CD4-positive, alpha-beta T cell treated with Interleukin-4 for 4 hours (primary cell): ENCODE measurements at places on chromosomes 2 and 18.

DNA sequence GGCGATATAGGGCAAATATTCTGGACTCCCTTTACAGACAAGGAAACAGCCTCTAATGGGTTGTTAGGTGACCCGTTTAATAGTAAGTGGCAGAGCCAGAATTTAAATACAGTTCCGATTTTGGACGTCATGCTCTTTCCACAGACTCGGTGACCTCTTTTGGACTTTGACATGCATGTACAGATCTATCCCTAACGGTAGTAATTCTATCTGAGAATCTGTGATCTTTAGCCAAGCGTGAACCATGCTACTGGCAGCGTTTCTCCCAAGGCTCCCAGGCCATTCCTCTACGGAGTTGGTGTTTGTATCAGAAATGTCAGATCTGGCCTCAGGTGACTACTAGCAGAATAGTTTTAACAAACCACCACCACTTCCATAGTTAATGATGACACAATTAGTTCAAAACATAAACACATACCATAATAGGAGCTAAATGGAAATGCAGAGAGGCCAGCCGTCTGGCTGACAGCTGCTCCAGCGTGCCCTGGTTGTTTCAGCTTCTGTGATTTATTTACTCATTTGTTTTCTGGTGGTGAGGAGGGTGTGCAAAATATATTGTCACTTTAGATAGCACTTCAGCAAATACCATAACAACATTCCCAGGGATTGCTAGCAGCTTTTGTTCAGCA is 304.6 kb upstream of the LYPD1 start:
- DNase-seq, result no peak

DNA sequence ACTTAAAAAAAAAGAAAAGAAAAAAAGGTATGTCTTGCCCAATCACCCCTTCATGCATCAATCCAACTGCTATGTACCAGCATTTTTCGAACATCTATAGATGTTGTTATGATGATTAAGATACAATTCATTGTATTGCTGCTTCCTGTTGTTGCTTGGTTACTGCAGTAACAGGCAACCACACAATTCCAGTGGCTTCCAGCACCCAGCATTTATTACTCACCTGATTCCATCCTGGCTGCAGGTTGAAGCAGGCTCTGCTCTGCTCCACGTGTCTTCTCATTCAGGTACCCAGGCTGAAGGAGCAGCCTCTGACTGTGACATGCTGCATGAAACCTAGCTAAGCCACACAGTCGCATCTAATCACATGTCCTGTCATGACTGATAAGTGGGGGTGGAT is 196.9 kb downstream of the INO80D start:
- no peak for DNase-seq

DNA sequence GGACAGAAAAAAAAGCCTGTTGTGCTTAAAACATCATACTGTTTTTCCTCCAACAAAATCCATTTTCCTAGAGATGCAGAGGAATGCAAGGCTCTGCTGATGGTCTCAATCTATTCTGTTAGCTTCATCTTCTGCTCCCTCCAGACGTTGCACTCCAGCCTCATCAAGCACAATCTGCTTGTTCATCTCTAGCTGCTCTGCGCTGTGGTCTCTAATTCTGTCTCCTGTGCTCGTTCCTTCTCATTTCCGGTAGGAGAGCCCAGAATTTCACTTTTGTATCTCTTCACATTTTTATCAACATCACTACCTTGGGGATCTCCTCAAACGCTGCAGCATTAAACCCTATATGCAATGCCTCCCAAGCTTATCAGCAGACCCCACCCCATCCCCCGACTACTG is 708.9 kb downstream of the RNF144A start:
- no peak for DNase-seq

DNA sequence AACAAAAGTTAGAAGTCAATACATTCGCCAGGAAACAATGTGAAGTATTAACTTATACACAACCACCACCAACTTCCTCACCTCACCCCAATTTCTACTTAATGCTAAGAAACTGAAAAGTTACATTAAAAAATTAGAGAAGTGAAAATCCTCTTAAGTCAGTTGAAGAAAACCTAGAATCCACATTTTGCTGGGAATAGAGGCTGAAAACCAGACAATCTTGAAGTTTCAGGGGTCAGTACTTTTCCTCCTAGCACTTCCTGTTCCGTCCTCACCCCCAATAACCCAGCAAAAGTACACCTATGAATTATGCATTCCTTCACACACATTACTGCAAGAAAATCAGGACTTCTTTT is 6.3 kb downstream of the YES1 start:
- DNase-seq, result no peak

DNA sequence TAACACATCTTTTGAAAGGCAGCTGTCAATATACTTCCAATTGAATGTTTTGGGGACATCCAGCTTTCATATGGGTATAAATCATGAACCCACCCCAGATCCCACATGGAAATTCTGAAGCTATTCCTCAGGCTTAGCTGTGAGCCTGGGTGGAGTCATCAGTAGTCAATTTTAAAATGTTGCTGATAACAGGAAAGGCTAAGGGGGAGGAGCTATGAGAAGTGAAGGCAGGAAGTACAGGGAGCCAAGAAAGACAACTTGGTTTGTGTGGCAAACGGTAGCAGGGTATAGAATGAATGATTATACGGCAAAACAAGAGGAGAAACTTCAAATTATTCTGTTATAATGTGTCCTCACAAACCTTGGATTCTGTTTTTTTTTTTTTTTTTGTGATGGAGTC is 108.6 kb downstream of the QPCT start:
- peak; percentile 36 for DNase-seq

- no peak for DNase-seq
These were observed 129.2 kb upstream of the MEIS1 start for GRCh38 chr2:66305718-66306117.

DNA sequence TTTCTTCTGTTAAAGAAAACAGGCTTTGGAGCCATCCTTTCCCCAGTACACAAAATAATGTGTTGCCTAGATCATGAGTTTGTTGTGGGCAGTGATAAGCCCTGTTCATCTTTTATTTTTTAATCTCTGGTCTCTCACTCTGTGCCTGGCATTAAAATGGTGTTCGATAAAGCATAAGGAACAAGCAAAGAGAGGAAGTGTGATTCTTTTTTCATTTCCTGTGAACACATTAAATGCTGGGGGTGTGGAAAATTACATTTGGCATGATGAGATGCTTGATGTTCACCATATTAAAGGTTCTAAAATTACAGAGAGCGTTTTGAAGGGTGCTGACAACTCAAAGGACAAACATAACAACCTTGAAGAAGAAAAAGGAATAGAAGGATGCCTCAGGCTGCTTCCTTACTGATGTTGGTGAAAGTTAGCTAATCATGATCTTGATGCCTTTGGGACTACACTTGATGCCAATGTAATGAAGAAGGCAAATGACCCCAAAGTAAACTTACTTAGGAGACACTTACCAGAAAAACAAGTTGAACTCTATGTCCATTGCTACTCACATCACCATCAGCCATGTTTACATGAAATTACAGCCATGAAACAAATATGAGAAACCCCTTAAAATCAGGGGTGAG is 33.0 kb downstream of the TMEFF2 start:
- DNase-seq, result no peak

DNA sequence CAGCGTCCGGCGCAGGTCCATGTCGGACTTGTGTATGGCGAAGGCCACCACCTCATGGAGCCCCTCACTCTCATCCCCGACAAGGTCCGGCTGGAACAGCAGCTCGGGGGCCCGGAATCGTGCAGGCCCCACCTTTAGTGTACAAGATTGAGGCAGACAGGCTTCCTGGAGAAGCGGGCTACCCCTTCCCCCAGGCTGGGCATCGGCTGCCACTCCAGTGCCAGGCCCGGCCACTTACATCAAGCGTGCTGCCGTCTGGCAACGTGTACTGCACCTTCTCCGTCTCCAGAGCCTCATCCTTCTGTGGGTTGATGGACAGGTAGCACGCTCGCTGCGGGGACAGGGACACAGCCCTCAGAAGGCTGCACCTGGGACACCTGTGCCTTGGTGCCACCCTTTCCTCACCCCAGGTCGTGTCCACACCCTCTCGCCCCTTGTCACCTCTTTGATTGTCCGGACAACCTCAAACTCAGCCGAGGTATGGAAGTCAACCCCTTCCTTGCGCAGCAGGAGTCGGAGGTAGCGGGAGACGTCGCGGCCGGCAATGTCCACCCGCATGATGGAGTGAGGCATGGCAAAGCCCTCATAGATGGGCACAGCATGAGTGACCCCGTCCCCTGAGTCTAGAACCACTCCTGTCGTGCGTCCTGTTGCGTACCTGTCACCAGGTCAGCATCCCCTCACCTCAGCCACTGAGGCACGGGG is 5.7 kb downstream of the ACTR1B start:
- no peak for DNase-seq

DNA sequence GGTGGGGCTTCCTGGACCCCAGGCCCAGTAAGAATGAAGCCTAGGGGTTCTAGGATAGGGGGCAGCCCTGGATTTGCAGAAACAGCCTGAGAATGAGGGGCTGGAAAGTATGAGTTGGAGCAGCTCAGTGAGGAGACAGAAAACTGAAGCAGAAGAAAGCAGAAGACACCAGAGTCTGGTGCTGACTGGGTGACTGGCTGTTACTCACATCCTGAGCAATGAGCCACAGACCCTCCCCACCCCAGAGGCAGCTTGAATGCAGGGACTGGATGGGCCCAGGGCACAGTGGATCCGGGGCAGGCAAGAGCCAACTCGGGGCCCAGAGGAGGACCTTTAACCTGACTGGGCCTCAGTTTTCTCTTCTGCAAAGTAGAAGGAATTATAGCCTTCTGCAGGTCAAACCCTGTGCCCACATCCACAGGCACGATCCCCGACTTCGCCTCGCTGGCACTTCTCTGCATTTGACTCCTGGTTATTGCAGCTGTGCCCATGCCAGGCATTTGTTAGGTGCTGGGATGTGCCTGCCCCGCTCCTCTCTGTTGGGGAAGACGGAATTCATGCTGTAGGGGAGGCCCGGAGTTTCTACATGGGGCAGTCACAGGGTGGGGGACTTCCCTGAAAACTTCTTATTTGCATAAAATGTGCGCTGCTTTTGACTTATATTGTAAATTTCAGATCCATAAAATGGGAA is 8.5 kb downstream of the STEAP3 start:
- no peak for DNase-seq

DNA sequence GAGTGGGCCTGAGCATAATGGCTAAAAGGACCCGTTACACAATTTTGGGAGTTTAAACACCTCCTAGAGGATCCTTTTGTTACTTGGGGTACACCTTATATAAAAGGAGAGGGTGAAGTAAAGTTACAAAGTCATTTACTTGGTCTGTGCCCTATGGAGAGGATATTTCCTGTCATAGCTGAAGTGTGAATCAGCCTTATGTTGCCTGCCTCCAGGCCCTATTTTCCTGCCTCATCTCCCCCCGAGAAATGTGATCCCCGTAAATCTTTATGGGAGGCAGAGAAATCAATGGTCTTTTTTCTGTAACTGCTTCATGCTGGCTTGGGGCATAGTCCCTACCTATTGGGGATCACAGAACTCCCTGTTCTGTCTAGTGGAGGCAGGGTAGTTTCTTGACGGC is 906.6 kb downstream of the DSC3 start:
- no peak for DNase-seq

DNA sequence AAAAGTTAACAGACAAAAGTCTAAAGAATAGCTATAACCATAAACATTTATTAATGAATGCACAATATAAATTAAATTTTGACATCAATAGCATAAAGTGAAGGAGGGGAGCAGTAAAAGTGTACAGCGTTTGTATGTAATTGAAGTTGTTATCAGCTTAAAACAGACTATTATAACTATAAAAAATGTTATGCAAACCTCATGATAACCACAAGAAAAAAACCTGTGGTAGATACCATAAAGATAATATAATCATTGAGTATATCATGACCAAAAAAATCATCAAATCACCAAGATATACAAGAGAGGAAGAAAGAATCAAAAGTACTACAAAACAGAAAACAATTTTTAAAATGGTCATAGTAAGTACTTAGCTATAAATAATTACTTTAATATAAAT is 122.1 kb upstream of the ID2 start:
- DNase-seq, result no peak

DNA sequence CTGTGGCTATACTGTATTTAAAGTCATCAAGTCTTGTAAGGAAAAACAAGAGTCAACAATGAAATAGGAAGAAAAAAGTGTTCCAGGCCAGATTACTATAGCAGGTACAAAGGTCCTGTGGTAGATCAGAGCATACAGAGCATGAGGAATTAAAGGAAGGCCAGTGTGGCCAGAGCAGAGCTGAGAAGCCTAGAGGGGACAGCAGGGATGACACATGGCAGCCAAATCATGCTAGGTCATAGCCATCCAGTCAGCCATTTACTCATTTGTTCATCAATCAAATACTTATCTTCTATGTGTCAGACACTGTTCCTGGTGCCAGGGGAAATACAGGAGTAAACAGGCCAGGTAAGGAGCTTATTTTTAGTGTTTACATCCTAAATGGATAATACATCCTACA is 24.3 kb downstream of the ADD2 start:
- no peak for DNase-seq

GRCh38 chr2:180319586-180320405 is 312.7 kb upstream of the CWC22 start:
- DNase-seq, result no peak

DNA sequence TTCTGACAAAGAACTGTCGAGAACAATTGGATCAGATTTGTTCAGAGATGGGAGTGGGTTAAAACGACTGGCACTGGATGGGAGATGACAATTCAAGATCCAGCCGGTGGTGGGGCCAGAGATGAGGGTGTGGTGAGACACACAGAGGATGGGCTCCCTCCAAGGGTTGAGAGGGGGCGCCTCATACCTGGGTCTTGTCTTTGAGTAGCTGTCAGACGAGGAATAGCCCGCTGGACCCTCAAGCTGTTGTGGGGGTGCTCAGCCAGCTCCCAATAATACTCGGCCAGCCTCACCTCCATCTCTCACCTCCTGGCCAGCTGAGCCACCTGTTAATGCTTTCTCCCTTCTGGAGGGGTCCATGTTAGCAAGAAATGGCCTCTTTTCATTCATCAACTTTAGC is 14.0 kb downstream of the INPP5D start:
- DNase-seq, result no peak

- peak; percentile 53 for DNase-seq
These were observed 179.5 kb downstream of the CELF4 start for GRCh38 chr18:37385846-37386778.

- DNase-seq, result no peak
These were observed 2.3 kb downstream of the CYRIA start for GRCh38 chr2:16663121-16663905.

GRCh38 chr2:210562502-210563080 is 6.2 kb downstream of the CPS1 start:
- DNase-seq, result no peak
